ENCODE measurements at places on chromosomes 6 and 20.

- no peak for DNase-seq
Measured at GRCh38 chr6:127124172-127124571, 5.7 kb downstream of the RSPO3 start.

GRCh38 chr6:56766806-56767178, 124.1 kb upstream of the DST start:
- DNase-seq, result no peak

DNA sequence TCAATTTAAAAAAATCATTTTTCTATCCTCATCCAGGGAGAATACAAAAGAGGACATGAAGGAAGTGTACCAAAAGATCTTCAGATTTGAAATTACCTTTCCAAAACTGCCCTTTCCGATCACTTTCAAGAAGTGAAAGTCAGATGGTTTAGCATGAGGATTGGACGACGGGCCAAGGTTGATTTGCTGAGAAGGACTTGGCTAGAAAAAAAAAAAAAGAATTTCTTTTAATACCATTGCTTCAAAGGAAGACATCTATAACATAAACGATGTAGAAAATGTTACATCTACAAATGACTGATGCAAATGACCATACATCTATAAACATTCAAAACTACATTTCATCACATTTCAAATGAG, 120.9 kb upstream of the SLC2A12 start:
- DNase-seq, result no peak

DNA sequence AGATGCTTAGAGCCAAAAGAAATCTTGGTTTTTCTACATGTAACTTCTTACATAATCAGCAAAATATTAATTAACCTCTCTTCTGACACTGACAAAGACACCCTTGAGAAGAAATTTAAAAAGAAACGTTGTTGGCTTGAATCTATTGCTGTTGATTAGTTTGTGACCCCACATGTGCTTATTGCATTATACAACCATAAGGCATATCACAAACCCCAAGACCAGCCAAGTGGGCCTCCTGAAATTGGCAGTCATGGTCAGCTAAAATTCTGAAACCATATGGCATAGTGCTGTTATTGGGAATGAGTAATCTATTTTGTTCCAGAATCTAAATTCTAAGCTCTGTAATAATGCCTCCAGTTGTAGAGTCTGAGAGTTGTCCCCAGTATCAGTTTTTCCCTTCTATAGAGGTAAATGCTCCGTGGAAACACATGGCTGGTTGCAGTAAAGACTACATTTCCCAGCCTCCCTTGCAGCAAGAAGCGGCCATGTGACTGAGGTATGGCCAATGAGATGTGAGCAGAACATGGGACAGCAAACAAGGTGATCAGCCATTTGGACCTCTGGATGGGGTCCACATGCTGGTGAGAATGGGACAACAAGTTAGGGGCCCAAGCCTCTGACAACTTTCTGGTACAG, 42.3 kb upstream of the PTPN1 start:
- peak; percentile 39 for DNase-seq

DNA sequence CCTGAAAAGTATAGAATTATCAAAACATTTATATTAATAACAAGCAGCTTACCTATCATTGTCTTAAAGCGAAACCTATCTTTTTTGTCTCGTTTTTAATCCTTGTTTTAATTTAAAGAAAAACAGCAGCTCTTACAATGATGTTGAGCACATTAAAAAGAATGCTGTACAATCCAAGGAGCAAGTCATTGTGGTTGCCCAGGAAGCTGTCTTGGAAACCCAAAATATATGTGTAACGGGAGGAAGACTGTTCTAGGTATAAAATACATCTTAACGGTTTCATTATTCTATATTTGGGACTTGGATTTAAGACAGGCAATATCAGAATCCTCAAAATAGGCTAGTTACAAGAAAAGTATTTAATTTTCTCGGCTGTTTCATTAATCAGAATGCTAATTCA, 21.7 kb downstream of the ZNF133 start:
- DNase-seq, result no peak

GRCh38 chr6:168518348-168518745, 77.4 kb downstream of the SMOC2 start:
- no peak for DNase-seq

DNA sequence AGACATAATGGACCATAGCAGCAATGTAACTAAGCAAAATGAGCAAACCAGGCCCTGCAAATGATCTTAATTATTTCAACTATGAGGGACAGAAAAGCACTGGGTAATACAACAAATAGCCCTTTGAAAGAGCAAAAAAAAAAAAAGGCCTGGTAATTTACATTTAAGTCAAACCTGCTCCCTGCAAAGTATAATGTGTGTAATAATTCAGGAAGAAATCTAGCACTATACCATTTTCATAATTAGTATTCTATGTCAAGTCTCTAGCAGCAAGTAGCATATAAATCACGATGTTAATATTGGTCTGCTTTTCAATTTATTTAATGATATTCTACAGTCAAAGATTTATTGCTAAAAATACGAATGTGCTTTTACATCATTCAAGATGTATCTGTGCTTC, 489.6 kb downstream of the BMP2 start:
- no peak for DNase-seq

GRCh38 chr6:152356016-152356415, 281.1 kb downstream of the SYNE1 start:
- no peak for DNase-seq

DNA sequence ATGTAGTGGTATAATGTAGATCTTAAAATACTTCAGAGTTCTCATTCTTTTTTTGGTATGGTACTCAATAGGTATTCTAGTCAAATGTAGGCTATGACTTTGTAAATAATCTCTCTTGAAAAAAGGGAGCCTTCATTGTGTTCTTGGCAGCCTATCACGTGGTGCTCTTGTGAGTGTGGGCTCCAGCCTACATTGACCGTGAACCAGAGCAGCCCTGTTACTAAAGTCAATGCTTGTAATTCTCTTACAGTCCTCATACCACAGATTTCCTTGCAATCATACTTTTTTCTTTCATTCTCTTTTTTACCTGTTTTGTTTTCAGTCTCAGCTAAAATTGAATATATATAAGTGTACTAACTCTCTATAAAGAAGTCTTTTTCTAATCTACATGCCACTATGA, 31.1 kb downstream of the ARID1B start:
- DNase-seq, result no peak

All from germinal center (tissue), 1 donor.